Right renal pelvis (tissue), 4 donors: ENCODE measurements at places on chromosomes 12 and 14.

DNA sequence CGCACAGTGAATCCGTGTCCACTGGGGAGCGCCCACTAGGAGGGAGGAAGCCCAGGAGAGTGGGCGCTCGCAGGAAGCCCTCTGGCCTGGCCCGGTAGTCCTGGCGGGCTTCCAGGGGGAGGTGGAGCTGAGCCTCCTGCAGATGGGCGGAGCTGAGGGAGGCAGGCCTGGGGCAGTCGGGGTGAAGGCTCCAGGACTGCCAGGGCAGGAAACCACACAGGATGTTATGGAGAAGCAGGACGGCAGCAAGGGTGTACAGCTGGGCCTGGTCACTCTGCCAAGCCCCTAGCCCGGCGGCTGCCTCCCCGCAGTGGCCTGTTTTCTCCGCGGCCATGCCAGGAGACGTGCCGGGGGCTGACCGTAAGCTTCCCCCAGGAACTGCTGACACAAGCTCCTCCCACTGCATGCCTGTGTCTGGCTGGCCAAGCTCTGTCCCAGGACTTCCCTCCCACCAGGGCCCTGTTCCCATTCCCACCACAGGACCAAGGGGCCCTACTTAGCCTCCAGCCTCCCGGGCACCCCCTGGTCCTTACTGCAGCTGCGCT is 143.4 kb upstream of the C14orf180 start:
- DNase-seq, result no peak

- no peak for DNase-seq
These were observed 74.7 kb downstream of the APAF1 start for GRCh38 chr12:98719515-98720504.

GRCh38 chr14:23483236-23483854 is 13.8 kb downstream of the NGDN start:
- DNase-seq, result no peak

- DNase-seq, result no peak
These were observed 106.0 kb downstream of the TXNDC16 start for GRCh38 chr14:52446355-52446754.

- no peak for DNase-seq
These were observed 38.4 kb downstream of the SLCO1A2 start for GRCh38 chr12:21296348-21296747.

DNA sequence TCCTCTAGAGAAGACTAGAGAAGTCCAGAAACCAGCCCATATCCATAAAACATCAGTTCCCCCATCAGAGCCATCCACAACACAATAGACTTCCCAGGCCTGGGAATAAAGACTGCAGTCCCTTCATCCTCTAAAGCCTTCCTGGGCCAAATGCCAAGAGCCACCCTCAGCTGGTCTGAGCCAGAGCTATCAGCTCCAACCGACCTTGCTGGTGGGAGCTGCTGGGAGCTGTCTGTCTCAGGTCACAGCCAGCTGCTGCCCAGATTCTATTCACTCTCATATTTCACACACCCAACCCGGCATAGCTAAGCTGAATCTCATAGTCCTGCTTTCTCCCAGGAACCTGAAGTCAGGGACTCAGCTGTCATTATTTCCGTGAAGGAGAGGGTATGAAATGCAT is 10.9 kb upstream of the TFCP2 start:
- peak; percentile 66 for DNase-seq

GRCh38 chr12:65570451-65571130 is 253.7 kb upstream of the HMGA2 start:
- no peak for DNase-seq

- no peak for DNase-seq
These were observed 164.0 kb upstream of the PZP start for GRCh38 chr12:9372202-9372601.

DNA sequence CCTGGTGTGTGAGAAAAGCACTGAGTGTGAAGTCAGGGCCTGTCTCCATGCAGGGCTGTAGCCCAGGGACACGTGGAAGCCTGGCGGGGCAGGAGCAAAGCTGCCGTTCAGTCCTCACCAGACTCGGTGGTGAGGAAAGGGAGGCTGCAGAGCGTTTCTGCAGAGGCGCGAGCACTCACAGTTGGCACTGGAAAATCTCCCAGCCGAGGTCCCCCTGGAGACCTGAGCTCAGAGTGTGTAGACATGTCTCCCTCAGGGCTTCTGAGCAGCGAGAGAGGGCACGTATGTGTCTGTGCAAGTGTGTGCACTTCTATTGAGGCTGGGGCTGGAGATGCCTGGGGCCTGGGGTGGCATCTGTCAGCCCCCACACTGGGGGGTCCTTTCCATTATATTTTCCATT is 11.0 kb upstream of the HHIPL1 start:
- DNase-seq, result no peak

- no peak for DNase-seq
These were observed 430.9 kb downstream of the LRIG3 start for GRCh38 chr12:58489394-58489793.

DNA sequence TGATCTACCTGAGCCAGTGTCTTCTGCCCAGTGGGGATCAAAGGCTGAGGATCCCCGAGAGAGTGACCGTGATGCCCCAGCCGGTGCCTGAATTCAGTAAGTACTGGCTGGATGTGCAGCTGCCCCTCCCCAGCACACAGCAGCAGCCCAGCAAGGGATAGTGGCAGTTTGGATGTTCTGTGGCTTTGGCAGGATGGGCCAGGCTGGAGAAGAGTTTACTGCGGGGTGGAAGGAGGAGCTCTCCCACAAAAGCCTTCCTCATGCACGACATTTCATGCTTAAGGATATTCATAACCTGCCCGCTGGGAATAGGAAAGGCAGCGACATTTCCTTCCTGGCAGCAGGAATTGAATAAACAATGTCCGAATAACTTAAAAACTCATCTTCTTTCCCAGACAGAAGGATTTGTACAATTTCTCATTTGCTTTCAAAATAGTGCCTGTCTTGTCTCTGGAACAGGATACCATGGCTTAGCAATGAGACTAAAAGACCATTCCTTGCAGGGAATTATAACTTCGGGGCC is 135.6 kb upstream of the PRMT8 start:
- DNase-seq, result no peak

DNA sequence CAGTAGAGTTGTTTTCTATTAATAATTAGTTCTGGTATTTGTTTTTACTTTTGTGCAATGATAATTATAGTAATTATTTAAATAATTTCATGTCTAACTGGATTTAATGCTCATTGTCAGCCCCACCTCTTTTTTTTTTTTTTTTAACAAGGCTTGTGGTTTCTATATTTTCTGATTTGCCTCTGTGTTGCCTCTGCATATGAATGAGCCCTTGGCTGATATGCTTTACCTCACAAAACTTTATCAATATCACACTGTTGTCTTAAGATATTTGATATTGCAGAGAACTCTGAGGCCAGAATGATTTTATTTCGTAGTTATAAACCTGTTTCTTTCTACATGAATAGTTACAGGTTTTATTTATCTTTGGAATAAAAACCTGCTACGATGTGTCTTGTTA is 116.2 kb upstream of the ATP2B1 start:
- no peak for DNase-seq

GRCh38 chr14:99272899-99273765 is 1.1 kb upstream of the BCL11B start:
- DNase-seq, result no peak

- DNase-seq, result no peak
These were observed 526 bp upstream of the MRPL42 start for GRCh38 chr12:93466625-93467350.

DNA sequence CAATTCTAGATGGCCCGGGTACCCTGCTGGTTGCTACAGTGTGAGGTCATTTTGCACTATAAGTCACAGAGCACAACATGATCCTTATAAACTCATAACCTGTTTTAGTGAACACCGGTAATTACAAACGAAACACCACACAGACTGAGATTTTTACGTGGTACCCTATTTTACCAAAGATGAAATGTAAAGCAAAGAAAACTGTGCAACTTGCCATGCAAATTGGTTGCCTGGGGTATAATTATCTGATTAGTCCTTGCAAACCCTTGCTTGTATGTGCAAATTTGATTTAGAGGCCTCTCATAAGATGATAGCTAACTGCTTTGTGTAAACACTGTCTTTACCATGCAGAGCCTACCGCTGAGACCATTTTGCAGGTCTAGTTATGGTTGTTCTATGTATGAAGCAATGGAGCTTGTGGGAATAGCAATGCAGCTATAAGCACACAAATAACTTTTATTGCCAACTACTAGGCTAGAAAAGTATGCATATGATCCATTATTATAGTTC is 372.1 kb upstream of the FAR2 start:
- DNase-seq, result no peak

DNA sequence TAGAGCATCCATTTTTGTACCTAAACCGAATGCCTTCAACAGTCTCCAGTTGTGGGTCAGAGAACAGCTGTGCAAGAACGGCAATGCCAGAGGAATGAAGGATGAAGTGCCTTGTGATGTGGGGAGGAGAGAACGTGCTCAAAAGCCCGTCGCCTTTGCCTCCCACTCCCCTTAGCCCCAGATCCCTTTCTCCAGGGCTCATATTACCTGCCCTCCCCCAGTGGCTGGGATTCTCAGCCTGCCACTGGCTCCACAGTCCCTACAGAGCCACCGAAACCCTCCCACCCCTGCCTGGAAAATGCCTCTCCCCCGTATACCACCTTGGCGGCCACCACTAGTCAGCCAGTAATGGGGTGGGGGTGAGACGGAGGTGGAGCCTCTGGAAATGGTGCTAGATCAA is 158.5 kb downstream of the ZFP36L1 start:
- no peak for DNase-seq

- DNase-seq, result no peak
These were observed 54.1 kb downstream of the FBRSL1 start for GRCh38 chr12:132544080-132544397.

- no peak for DNase-seq
These were observed 120.6 kb downstream of the TGFB3 start for GRCh38 chr14:75861161-75861621.

DNA sequence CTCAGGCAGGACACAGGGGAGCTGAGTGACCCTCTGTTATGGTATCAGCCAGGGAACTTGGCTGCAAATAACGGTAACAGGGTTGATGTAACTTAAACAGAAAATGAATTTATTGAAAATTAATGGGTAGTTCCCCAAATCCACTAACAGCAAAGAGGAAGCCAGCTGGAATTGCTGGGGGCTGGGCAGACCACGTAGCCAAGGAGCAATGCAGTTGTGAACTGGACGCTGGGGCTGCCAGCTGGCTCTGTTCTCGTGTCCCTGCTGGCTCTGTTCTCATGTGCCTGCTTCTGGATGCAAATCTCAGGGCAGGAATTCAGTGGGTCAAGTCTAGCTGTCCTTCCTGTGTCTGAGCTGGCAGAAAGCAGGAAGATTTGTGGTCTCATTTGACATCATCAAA is 1383.3 kb upstream of the TMEM132C start:
- DNase-seq, result no peak

DNA sequence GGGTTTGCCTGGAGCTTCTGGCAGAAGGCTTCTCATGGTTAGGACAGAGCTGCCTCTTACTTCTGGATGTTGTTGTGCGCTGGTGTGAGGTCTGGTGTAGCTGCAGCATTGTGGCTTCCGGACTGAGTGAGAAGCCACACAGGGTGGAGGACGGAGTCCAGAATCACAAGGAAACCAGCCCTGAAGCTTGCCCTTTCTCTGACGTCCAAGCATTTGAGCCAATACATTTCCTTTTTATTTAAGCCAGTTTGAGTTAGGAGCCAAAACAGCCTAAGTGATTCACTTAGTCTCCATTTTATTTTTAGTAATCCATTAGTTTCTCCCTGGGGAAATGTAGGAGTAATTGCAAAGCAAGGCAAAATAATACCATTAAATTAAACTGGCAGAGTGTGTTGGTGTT is 402.4 kb upstream of the RGS6 start:
- no peak for DNase-seq

- no peak for DNase-seq
These were observed 49.9 kb upstream of the PTPRO start for GRCh38 chr12:15272376-15272775.

- no peak for DNase-seq
These were observed 15.1 kb downstream of the CCDC177 start for GRCh38 chr14:69559581-69560011.

DNA sequence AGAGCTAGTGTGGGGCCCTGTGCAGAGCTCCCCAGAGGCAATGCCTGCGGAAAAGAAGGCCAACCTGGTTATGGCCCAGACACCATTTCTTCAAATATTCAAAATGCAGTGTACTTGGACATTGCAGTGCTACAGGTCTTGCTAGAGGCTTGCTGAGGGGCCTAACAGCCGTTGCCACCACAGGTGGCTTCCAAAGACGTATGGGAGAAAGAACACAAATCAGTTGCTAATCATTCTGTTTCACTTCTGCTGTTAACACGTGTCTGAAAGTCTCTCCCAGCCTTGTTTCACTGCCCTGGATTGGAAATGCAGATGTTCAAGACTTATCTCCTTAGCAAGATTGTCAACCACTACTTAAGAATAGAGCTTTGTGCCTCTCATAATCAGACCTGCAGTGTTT is 925.9 kb downstream of the GALC start:
- no peak for DNase-seq

GRCh38 chr12:3489057-3489456 is 1.9 kb upstream of the PRMT8 start:
- DNase-seq, result no peak

- no peak for DNase-seq
These were observed 192.6 kb downstream of the CHST11 start for GRCh38 chr12:104649217-104649824.

DNA sequence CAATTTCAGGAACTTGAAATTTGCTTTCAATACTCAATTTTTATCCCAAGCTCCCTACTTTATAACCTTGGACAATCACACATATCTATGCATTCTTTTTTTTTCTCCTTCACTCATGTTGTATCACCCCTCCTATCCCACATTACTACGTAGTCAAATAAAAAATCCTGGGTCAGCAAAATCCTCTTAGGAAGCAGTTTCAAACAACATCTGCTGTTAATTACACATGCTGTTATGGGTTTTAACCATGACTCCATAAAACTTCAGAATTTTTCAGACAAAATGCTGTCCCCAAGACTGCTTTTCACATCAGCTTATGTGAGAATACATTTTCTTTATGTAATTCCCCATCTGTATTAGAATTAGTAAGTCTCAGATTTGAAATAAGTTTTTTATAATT is 61.7 kb downstream of the LRFN5 start:
- DNase-seq, result no peak

GRCh38 chr12:89969093-89969492 is 260.5 kb upstream of the ATP2B1 start:
- no peak for DNase-seq

- DNase-seq, result peak; percentile 60
These were observed 102.0 kb downstream of the EGLN3 start for GRCh38 chr14:33848706-33849454.

- no peak for DNase-seq
These were observed 188.1 kb downstream of the SLC5A8 start for GRCh38 chr12:101021911-101022388.
